Heart left ventricle (tissue), 16 donors: ENCODE measurements at places on chromosomes 12 and 14. TPM values are rescaled to one million over a fixed set of nuclear protein-coding genes. Genes with fewer than 3 reads are reported as not detected.

The LRRC10 gene
- total RNA-seq: 27.2 TPM

DNA sequence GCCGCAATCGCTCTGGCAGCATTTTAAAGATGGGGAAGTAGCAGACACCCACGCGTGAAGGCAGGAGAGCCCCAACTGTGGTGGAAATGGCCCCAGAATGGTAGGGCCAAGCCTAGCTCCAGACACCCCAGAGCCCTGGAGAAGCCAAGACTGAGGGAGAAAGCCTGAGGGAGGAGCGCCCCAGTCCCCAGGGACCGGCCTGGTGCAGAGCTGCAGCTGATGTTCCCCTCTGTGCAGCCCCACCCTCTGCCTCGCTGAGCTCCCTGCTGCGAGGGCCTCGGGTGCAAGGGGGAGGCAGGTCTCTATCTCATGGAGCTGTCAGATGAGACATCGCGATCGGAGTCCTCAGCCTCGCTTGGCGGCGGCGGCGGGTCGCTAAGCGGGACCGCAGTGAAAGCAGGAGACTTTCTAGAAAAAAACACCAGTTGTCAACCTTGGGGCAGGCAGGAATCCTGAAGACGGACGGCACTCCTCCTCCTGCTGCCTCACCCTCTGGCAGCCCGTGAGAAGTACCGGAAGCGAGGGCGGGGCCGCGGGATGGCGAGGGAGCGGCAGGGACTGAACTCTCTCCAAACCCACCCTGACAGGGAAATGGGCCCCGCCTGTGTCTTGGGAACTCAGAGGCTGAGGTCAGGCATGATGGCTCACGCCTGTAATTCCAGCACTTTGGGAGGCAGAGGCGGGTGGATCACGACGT lies 6.0 kb downstream of the GAPDH start:
- DNase-seq: peak; percentile 94

- DNase-seq: no peak
These were observed 1059.5 kb downstream of the GALC start for GRCh38 chr14:86933460-86933859.

DNA sequence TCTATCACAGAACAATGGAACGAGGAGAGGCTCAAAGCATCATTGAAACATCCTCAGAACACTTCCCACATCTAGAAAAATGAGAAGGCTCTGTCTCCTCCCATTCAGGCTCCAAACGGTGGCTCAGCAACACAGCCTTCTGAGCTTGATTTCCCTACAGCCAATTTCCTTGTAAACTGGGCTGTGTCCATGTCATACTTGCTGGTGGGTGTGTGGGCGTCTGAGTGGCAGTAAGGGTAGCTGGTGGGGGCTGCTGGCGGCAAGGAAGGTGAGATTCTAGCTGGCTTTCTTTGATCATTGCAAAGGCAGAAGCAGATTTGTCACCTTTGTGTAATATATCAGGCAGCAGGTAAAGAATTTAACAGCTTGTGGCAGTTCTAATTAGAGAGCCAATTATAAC lies 163.7 kb downstream of the CALM1 start:
- no peak for DNase-seq

GRCh38 chr12:54879150-54879549 lies 24.8 kb downstream of the MUCL1 start:
- DNase-seq: no peak

DNA sequence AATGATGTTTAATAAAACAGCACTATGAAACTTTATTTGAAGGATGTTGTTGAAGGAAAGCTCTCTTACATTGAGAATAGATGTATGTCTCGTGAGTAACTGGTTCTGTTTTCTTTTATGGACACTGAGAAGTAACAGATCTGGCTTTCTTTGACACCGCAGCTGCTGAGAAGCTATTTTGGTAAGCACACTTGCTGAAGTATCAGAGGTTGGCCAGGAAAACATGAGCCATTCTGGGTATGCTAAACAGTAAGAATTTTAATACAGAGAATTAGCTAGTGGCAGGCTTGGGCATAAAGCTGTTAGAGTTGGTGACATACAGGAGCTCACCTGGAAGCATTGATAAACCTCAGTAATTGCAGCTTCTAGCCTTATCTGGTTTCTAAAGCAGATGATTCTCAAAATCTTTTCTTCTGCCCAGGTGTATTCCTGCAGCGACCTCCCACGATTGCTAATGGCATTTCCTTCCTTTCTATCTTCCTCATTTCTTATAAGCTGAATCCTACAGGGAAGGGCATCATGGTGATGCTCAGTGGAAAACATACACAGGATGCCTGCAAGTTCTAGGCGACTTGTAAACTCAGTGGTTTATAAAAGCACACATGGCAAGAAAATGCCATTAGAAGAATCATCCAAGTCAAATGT lies 291.6 kb upstream of the SLC16A7 start:
- DNase-seq: no peak

GRCh38 chr12:32609966-32610365 lies 69.1 kb upstream of the DNM1L start:
- no peak for DNase-seq

The RERG gene
- total RNA-seq: 4.2 TPM

The HOXC11 gene
- total RNA-seq: not detected

The ITPK1 gene
- 81.5 TPM for total RNA-seq

GRCh38 chr12:39239490-39240486 lies 203.1 kb downstream of the KIF21A start:
- DNase-seq: no peak

The SPTB gene
- 101 TPM for total RNA-seq

- DNase-seq: no peak
These were observed 102.5 kb upstream of the GPHB5 start for GRCh38 chr14:63421226-63421625.

The DNAH10 gene
- not detected for total RNA-seq

DNA sequence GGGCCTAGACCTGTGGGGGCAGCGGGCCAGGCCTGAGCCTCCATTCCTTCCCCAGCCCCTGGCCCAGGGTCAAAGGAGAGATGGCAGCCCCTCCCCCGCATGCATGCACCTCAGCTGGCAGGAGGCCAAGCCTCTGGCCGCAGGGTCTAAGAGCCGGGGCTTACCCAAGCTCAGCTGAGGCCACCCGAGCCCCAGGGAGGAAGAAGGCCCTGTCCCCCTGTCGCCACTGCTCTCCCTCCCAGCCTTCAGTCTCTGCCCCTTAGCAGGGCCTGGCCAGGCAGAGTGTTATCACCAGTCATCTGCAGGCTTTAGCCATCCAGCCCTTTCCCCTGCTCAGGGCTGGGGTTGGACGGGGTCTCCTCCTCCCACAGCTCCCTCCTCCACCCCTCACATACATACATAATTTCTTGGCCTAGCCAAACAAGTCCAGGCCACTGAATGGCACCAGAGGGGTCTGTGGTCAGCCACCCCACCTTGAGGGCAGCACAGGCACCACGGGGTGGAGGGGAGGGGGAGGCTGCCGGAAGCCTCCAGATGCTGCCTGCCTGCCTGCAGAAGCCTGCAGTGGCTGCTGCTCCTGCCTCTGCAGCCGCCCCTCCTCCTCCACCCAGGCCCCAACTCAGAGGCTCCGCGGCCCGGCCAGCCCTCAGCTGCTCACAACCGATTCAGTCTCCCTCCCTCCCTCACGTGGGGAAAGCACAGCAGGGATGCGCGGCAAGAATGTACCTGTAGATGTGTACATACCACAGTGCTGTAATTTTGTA lies 22.8 kb downstream of the RAB35 start:
- DNase-seq: no peak

DNA sequence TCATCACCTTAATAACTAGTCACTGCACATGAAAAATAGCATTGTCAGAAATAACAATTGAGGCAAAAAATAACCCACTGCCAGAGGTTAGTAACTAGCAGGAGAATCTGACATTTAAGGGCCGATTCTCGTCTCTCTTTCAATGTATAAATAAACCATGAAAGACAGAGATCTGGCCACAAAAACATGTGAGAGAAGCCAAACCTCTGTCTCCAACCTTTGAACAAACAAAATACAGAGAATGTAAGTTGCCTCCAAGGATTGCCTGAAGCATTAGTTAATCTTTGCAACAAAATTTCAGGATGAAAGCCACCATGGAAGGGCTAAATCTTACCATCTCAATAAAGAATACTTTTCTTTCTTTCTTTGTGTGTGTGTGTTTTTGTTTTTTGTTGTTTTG lies 257.4 kb upstream of the TMTC1 start:
- DNase-seq: no peak

The CMA1 gene
- total RNA-seq: 0.52 TPM

- no peak for DNase-seq
These were observed 14.2 kb downstream of the MMAB start for GRCh38 chr12:109559200-109559505.

DNA sequence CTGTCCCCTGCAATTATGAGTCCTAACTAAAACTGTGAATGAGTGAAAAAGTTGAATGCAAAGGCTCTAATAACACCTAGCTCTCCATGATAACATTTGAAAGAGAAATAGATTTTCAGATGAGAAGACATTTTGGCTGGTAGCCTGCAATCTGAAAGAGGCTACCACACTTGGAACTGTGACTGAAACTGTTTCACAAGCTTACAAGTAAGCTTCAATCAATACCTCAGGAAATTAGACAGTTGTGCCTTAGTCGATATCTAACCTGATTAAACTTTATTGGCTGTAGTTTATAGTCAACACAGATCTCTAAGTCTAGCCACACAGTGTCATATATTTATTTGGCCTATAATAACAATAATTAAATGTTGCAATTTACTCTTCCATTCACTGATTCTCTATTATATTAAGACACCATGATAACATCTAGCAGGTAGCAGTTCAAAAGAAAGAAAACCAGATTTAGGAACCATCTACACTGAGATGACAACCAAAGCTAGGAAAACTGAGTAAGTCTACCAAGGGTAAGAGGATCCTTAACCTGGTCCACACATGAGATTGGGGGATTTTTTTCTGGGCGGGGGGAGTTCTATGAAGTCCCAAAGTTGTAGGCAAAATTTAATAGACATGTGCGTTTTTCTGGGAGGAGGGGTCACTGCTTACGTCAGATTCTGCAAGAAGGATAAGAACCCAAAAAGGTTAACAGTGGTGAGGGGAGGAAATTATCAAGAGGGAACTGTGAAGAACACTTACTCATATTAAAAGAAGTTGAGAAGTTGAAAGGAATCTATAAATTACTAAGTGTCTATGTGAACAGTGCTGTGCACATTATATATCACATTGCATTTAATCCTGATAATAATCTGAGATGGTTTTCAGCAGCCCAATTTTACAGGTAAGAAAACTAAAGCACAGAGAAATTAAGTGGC lies 65.8 kb downstream of the NUMB start:
- DNase-seq: no peak

The BCL2L14 gene
- total RNA-seq: not detected

- DNase-seq: no peak
These were observed 17.6 kb upstream of the PLEKHH1 start for GRCh38 chr14:67515386-67516079.

The PIWIL1 gene
- not detected for total RNA-seq

The ANKS1B gene
- 5.8 TPM for total RNA-seq

DNA sequence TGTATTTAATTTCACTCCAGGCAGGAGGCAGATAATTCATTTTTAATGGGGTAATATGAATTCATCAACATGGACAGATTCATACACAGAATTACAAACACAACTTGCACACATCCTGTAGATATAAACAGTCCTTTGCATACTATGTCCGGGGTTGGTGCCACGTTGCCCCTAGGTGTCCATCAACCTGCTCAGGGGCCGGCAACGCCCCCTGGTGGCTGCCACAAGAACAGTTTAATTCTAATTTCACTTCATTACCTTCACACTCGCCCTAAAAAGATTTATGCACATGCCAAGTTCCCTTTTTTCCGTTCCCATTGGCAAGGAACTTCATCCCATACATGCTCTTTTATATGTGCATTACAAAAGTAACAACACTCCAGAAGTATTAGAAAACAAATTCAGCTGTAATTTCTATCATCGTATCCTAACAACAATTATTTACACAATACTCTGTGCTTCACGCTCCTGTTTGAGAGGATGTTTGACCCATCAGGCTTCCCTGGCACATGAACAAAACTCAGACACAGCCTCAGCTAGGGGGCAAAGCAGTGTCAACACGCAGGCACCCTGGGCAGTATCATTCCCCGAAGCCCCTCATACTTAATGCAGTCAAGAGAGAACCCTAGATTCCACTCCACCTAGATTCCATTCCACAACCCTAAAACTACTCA lies 15.5 kb downstream of the MANSC1 start:
- peak; percentile 35 for DNase-seq

The TAS2R31 gene
- 0.62 TPM for total RNA-seq

The GPR137C gene
- 1.5 TPM for total RNA-seq

GRCh38 chr14:29856516-29856915 lies 71.1 kb downstream of the PRKD1 start:
- DNase-seq: no peak

GRCh38 chr14:56331592-56332216 lies 213.5 kb downstream of the PELI2 start:
- DNase-seq: no peak

DNA sequence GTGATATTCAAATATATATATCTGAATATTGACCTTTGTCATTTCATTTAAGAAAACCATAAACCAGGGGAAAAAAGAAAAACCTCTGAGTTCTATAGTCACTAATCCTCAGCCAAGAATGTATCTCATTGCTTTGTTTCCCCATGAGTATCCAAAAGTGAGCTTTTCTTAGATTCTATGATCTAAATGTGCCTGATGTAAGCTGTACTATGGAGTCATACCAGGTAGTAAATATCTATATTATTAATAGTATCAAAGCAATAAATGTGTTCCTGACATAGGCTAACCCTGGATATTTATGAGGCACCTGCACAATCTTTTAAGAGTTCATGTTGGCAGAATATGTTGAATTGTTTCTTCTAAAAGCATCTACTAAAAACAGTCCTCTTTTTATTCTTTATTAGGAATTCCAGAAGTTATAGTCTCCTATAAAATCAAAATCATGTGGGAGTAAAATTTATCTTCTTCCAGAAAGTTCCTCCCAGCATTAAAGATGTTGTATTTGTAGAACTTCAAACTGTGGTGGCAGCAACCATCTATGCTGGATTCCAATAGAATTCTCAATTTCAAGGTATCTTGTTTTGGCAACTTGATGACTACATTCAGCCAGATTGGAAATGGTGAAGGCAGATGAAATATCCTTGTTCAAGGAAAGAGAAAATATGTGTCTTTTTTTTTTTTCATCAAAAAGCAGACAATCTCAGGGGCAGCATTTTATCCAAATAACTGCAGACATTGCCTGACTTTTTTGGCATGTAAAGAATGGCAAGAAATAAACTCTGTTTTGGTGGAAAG lies 139.7 kb upstream of the RASSF8 start:
- DNase-seq: no peak

The RAD52 gene
- 5.8 TPM for total RNA-seq

The ASCL1 gene
- total RNA-seq: not detected

DNA sequence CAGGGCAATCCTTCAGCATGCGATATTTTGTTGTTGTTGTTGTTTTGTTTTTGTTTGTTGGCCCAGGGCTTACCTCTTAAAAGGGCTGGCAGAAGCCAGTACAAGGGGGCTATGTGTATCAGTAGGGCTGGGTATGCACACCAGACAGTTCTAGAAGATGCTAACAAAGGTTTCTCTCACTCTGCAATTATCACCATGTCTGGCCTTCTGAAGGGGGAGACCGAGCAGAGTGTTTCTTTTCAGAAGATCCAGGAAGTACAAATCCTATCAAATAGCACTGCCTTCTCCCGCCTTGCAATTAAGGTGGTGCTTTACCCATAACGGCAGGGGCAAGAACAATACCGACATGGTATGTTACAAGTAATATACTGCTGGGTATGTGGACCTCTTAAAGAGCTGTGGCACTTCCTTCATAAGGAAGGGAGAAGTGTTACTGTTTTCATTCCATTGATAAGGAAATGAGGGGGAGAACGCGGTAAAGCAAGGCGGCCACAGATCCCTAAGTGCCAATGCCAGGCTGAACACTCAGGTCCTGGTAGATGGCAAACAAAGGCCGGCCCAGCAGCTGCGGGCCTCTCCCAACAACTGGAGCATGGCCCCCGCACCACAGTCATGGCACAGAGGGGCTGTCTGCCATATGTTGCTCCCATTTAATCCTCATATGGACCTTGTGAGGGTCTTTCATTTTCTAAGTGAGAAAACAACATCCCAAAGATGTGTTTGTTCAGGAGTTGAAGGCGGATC lies 19.2 kb upstream of the CACNA2D4 start:
- no peak for DNase-seq
